ENCODE measurements at places on chromosomes 16 and 17.

- DNase-seq, result no peak
Observed at GRCh38 chr17:6159541-6160231, 89.5 kb downstream of the WSCD1 start.

DNA sequence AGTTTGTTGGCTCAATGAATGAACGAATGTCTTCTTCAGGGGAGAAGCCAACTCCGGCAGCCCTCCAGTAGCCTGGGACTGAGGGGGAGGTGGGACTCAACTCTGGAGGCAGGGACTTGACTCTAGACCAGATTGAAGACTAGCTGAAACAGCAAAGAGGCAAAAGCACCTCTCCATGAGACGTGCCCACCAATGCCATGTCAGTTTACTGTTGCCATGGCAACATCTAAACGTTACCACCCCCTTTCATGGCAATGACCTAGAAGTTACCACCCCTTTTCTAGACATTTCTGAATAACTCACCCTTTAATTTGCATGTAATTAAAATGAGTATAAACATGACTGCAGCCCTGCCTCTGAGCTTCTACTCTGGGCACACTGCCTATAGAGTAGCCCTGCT, 91.8 kb downstream of the ASIC2 start:
- no peak for DNase-seq

DNA sequence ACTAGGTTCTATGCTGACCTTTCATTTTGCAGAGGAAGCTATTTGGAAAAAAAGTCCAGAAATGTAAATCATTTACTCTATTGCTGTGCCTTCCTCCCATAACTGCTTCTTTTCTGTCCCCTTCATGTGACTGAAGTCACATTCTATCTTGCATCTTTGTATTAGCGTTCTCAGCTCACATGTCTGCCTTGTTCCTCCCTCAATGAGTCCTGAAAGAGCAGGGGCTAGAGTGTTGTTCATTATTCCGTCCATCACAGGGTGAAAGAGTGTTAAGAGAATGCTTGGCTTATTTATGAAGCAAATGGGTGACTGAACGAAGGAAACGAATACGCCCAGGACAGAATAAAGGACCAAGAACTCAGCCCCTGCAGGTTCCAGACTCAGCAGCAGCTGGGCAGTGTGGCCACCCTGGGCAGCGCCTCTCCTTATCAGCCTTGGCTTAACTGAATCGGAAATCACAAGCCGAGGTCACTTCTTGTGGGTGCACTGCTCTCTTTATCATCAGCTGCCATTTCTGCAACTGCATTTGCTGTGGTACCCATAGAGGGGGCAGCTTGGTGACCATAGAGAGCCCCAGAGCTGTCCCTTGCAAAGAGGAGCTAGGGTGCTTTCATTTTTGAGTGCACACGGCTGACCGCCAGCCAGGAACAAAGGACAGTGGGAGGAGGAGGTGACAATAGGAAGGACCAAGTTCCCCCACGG, 1.8 kb upstream of the PIK3R6 start:
- DNase-seq, result no peak

DNA sequence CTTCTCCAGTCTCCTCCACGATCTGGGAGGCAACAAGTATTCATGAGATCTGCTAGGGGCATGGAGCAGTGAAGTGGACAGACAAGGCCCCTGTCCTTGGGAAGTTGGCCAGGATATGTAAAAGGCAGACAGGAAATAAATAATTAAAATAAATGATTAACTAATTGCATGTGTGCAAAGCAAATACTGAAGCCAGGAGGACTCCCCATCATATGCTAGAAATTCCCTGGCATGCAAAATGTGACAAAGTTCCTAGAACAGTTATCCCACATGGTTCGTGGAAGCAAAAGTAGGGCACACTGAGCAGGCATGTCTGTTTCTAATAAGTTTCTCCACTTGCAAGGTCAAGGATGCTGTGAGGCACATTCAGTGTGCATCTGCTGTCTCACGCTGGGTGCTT, 86.8 kb downstream of the CDYL2 start:
- no peak for DNase-seq

DNA sequence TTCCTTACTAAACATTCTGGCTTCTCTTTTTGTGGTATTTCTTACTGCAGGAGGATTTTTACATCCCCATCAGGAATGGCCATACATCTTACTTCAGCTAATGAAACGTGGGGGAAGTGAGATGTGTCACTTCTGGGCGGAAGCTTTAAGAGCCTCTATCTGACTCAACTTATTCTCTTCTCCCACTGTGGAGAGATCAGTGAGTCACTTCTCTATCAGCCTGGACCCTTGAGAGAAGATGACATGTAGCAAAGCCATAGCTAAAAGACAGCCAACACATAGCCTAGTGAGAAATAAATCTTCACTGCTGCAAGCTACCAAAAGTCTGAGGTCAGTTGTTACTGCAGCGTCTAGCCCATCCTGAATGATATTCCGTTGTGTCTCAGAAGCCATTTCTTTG, 1066.7 kb upstream of the RBFOX1 start:
- no peak for DNase-seq

- no peak for DNase-seq
Observed at GRCh38 chr17:34254651-34255380, at the start of gene CCL2. Gene CCL2, plus strand, starts transcription at chr17:34255285. Its CDS starts 65 bp downstream, at chr17:34255350.

DNA sequence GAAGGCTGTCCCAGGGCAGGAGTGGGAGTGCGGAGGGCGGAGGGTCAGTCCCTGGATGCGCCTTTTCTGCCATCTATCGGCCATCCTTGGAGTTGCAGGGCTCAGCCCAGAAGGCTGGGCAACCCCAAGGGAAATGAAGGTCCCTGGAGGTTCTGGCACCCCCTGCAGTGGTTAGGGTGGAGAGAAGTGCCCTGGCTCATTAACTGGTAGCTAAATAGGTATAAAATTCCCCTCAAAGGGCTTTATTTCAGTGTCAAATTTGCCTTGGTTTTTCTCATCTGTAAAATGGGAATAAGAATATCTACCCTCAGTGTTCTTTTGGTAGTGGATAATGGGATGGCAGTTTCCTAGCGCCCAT, 22.4 kb downstream of the C17orf75 start:
- peak; percentile 65 for DNase-seq

GRCh38 chr16:86863609-86864008, 285.3 kb downstream of the FOXL1 start:
- no peak for DNase-seq

GRCh38 chr17:45973099-45973780, 25.8 kb upstream of the STH start:
- DNase-seq, result no peak

DNA sequence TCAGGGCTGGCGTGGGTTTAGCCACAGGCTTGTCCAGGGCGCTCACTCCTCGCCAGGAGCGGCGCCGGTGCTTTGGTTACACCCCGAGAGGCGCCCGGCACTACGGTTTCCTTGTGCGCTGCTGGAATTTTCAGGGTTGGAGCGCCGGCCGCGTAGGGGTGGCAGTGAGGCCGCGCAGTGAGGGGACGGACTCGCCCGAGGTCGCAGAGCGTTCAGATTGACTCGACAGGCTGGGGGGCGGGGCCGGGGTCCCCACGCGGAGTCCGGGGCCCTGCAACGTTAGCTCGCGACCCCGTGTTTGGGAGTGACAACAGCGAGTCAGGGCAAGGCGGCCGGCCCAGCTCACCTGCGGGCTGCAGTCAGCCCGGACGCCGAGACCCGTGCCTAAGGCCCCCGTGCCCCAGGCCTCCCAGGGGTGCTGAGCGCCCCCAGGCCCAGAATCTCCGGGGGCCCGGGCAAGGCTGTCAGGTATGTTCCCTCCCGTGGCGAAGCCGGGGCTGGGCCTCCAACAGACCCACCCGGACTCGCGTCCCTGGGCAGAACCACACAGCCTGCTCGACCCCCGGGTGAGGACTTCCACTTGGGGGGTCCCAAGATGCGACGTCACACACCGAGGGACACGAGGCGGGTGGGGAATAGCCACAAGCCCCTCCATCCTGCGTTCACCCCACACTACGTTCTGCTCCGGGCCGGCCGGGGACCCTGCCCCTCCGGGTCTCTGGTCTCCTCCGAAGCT, 1.3 kb upstream of the ACTG1 start:
- DNase-seq, result no peak

- DNase-seq, result no peak
Observed at GRCh38 chr16:23539984-23540816, 16.9 kb downstream of the EARS2 start.

- no peak for DNase-seq
Observed at GRCh38 chr16:75486676-75487313, 8.4 kb downstream of the CHST6 start.

- no peak for DNase-seq
Observed at GRCh38 chr16:27289669-27290068, 21.1 kb upstream of the NSMCE1 start.

DNA sequence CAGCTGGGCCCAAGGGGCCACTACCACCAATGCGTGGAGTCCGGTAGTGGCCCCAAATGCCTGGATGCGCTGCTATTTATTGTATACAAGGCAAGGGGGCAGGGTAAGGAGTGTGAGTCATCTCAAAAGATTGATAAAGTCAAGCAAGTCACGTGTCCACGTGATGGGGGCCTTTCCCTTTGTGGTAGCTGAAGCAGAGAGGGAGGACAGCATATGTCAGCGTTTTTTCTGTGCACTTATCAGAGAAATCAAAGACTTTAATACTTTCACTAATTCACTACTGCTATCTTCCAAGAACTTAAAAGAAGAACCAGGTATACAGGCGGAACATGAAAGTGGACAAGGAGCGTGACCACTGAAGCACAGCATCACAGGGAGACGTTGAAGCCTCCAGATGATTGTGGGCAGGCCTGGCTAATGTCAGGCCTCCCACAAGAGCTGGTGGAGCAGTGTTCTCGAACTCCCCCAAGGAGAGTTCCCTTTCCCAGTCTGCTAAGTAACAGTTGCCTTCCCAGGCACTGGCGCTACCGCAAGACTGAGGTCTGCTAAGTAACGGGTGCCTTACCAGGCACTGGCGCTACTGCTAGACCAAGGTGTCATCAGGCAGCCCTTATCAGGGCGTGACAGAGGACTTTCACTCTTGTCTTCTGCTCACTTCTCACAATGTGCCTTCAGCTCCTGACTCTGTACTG, 10.8 kb upstream of the ASB16 start:
- no peak for DNase-seq

- DNase-seq, result no peak
Observed at GRCh38 chr16:56244612-56245011, 53.3 kb downstream of the GNAO1 start.

DNA sequence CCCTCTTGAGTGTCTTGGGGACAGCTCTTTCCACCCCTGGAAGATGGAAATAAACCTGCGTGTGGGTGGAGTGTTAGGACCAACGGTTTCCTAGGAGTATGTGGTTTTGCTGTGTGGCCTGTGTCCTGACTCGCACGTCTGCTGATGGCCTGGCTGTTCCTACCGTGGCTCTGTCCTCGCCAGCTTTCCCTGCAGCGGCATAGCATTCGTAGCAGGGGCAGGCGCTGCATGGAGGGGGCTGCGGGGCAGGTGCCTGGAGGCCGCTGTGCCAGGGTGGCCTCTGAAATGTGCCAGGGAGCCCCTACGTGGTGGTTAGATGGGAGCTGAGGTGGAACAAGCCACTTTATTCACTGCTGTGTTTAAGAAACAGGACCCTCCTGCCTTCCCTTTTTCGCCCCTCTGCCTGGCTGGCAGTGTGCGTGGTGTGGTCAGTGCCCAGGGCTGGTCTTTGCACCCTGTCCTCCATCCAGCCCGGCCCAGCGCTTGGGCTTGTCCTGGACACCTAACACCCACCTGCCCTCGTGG, 10.6 kb downstream of the SLC16A3 start:
- DNase-seq, result no peak

DNA sequence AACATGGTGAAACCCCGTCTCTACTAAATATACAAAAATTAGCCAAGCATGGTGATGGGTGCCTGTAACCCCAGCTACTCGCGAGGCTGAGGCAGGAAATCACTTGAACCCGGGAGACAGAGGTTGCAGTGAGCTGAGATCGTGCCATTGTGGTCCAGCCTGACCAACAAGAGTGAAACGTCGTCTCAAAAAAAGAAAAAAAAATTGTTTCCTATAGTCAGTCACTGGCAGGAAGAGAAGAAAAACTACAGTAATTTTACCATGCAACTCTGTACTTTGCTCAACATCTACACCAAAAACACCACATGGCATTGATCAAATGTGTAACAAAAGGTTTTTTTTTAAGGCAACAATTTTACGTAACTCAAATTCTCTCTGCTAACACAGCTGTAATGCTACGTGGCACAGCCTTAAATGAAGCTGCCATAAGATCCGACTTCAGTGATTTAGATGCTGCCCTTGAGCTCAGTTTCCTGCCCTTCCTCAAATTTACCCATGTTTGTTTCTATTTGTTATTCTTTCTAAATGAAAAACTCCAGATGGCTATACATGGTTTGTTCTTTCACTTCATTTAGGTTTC, 40.2 kb downstream of the CNOT1 start:
- DNase-seq, result no peak

GRCh38 chr16:27827765-27828164, 235.7 kb downstream of the GSG1L start:
- no peak for DNase-seq

- peak; percentile 56 for DNase-seq
Observed at GRCh38 chr17:18960803-18961511, 9.0 kb downstream of the SLC5A10 start.

All from activated naive CD4-positive, alpha-beta T cell (primary cell).